GDM1 (cell line): ENCODE measurements at places on chromosomes 2 and 18.

GRCh38 chr2:239723486-239724193, 301.5 kb downstream of the NDUFA10 start:
- no peak for DNase-seq

DNA sequence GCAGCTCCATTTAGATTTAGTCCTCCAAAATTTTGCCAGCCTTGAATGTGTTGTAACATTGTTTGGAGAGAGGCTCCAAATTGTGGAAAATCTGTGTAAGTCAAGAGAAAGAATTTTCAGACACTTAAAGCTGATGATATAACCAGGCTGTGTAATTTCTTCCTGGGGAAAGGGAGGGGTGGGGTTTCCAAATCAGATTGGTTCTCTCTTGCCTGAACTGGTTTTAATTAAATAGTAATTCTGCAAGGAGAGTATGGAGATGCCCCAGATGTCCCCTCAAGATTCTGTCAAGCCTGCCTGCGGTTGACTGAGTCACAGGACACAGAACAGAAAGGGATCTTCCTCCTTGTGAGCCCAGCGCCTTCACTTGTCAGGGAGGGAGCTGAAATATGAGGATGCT, 54.5 kb downstream of the C18orf63 start:
- DNase-seq: no peak

DNA sequence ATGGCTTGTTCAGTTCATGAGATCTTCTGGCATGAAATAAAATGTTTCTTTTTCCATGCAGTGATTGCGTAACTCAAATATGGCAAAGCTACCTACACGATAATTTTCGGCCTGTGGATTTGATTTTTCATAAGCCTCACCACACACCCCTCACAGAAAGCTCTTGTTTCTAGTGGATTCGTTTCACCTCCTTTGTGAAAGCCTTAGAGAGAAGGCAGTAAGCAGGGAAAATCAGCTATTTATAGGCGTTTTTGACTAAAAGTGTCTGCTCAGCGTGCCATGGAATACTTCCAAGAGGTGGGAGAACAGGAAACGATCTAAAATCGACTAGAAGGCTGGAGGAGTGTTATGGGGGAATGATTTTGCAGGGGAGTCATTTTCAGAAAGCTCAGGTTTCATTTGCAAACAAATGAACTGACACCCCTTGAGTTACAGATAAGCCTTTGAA, 417.9 kb downstream of the TGIF1 start:
- no peak for DNase-seq

- no peak for DNase-seq
Measured at GRCh38 chr18:48660346-48661228, 121.8 kb downstream of the CTIF start.

DNA sequence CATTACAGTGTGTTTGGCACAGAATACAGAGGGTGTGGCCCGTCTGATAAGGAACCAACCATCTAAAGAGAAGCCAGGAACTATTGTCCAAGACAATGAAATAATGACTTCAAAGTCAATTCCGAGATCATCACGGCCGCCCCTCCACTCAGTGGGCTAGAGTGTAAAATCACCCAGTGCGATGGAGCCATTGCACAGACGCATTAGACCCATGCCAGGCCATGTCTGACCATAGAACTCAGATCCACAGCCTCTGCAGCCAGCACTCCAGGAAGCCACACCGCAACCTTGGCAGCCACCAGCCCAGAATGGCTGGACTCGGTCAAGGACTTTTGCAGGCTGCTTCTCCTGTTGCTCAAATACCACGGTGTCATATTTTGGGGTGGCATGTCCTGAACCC, 835.7 kb downstream of the DCDC2C start:
- no peak for DNase-seq

- DNase-seq: no peak
Measured at GRCh38 chr2:188898261-188898660, 75.9 kb upstream of the COL3A1 start.

DNA sequence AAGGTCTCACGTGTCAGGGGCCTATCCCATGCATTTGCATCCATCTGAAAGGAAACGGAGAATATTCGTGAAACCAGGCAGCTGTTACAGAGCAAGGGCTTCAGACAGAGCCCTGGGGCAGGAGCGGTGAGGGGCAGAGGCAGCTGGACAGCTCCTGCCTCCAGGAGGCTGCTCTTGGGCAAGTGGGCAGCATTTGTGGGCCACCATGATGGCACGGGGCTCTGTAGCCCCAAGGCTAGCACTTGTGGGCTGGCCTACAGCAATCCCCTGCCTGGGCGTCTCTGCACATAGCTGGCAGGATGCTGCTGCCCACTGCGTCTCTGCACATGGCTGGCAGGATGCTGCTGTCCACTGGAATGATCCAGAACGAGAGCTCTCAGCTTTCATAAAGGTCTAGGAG, 52.8 kb upstream of the PTMA start:
- DNase-seq: no peak

GRCh38 chr2:219308142-219309101, 779 bp downstream of the PTPRN start:
- peak; percentile 18 for DNase-seq

DNA sequence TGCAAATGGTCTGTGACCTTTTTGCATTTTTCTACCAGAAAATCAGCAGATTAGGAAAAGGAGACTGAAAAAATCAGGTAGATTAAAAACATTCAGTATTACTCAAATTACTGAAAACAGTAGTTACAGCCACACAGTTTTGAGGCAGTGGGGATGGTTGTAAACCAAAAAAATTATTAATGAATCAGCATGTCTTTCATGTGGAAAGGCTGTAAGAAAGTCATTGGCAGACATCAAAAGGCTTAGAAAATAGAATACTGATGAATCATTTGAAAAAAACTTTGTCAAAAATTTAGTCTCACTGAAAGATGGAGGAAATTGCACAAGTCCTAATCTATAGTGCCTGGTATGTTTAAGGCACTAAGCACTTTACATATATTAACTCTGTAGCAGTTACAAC, 133.9 kb upstream of the GCFC2 start:
- no peak for DNase-seq

- no peak for DNase-seq
Measured at GRCh38 chr2:107168141-107168540, 282.2 kb upstream of the ST6GAL2 start.

DNA sequence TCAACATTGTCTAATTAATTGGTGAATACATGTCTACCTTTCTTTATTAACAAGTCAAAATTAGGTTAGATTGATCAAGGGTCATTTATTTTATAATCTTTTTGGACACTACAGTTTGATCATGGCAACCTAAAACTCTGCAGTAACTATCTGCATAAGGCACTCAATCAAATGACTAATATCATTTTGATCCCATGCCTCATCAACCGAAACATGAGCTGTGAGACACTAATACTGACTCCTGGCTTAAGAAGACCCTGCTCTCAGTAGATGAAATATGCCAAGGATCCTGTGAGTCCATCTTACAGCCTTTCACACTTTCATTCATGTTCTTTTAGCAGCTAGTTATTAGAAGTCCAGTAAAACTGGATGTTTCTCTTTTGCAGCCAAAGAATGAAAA, 169.4 kb upstream of the CAVIN2 start:
- DNase-seq: no peak

DNA sequence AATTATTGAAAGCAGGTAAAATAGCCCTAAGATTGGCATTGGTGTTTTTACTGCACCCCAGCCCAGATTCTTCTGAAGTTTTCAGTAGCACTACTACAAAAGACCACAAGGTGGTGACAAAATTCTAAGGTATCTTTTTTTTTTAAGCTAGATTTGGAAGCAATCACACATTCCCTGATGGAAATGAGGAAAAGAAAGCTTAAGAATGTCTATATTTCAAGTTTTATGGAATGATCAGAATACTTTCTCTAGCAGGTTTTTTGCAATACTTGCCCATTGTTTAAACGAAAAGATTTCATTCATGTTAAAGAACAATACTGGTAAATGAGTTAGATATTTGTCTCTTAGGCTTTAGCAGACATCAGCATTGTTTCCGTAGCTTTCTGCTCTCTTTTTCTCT, 32.1 kb upstream of the ZNF638 start:
- DNase-seq: no peak

- DNase-seq: peak; percentile 77
Measured at GRCh38 chr18:75656035-75656434, 228.5 kb upstream of the SMIM21 start.

DNA sequence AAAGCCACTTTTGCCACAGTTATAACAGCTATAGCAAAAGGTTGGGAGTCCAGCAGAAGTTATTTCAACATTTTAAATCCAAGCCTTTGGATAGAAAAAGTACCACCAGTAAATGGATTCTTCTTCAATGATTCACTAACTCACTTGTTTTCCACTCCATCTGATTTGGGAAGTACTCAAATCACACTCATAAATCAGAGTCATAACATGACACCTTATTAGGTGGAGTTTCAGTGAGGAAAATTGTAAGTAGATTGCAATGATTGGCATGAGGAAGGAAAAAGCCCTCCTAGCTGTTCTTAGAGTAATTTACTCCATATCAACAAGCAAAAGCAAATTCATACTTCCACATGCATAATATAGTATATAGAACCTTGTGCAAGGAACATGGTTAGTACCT, 132.9 kb downstream of the NR4A2 start:
- no peak for DNase-seq

- DNase-seq: no peak
Measured at GRCh38 chr18:79479761-79480161, 84.0 kb downstream of the NFATC1 start.

- no peak for DNase-seq
Measured at GRCh38 chr2:80128080-80128479, 176.5 kb downstream of the LRRTM1 start.

DNA sequence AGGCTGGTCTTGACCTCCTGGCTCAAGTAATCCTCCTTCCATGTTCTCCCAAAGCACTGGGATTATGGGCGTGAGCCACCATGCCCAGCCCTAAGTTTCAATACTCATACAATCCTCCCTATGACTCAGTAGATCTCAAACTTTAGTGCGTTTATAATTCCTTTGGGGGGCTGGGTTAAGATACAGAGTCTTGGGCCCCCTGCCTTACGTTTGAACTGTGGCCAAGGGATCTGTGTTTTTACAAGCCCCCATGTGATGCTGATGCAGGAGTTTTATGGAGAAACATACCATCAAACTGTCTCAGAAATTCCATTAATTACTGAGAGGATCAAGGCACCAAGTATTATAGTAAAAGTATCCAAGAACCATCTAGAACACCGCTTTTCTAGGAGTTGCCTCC, 38.2 kb upstream of the FAM136A start:
- DNase-seq: no peak

- no peak for DNase-seq
Measured at GRCh38 chr2:1685957-1686783, 58.1 kb downstream of the PXDN start.

DNA sequence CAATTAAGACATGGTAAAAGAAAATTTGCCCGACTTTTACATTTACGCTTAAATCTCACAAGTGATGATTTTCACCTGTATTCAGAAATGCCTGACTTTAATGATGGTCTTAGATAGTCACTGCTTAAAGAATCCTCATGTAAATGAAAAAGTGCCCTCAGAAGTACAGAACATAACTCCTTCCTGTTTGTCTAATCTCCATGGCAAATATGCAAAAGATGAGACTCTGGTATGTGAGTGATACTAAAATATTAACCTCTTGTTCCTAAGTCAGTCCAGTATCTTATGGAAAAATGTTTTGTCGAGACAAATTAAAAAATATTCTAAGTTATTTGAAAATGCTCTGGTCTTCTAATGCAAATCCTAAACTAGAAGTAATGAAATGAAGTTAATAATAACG, 29.2 kb downstream of the KCTD1 start:
- DNase-seq: no peak

- DNase-seq: no peak
Measured at GRCh38 chr2:119697290-119698020, 18.5 kb downstream of the TMEM177 start.

GRCh38 chr2:100161945-100162620, 19.7 kb upstream of the AFF3 start:
- DNase-seq: no peak
